M059J (cell line): ENCODE measurements at places on chromosomes 5 and 9. TPM values are rescaled to one million over a fixed set of nuclear protein-coding genes. Genes with fewer than 3 reads are reported as not detected.
A peak's percentile ranks its signal among the peaks of the same experiment; 100 is the strongest.

Gene ATP6V0E1
- 348 and 365 TPM in 2 replicates for total RNA-seq

Gene PCDHA9
- total RNA-seq, result not detected in 2 replicates

- DNase-seq, result peak; percentile 95
These were observed 416.3 kb downstream of the NR2F1-AS1 start for GRCh38 chr5:93164690-93165089.

GRCh38 chr9:121658166-121658565, 6.7 kb downstream of the DAB2IP start:
- no peak for DNase-seq

DNA sequence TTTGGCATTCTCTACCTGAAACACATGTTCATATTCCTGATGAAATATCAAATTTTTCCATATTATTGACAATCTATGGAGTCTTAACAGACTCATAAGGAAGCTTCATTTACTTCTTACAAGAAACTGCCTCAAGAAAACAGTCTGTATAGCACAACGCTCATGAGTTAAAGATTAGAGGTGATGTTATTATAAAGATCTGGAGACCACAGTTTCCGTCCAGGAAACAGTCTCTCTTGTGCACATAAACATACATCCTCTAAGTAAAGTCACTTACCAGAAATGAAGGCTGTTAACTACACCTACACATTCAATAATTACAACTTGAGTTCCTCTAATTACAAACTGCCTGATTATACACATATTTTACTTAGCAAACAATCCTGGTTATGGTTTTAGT, 86.9 kb downstream of the RAPGEF6 start:
- no peak for DNase-seq
